ENCODE measurements at places on chromosomes 6 and 20. TPM values are rescaled to one million over a fixed set of nuclear protein-coding genes. Genes with fewer than 3 reads are reported as not detected.

GRCh38 chr20:38839563-38839962 lies 34.1 kb downstream of the PPP1R16B start:
- DNase-seq: no peak
- no peaks in the 10 kb centered on the region for H3K4me1 ChIP-seq

GRCh38 chr20:40860487-40860902 lies 168.1 kb upstream of the TOP1 start:
- H3K27me3 ChIP-seq: no peaks in the 10 kb centered on the region
- no peak for DNase-seq

GRCh38 chr20:17531665-17532025 lies 466 bp upstream of the BFSP1 start:
- no peaks in the 10 kb centered on the region for H3K27me3 ChIP-seq
- no peak for DNase-seq
- no peaks in the 10 kb centered on the region for H3K4me1 ChIP-seq
- peak overlapping the region; percentile 72 for H3K4me3 ChIP-seq
- peak overlapping the region; percentile 65 for H3K27ac ChIP-seq

GRCh38 chr20:13322621-13323020 lies 101.5 kb downstream of the ISM1 start:
- no peak overlapping the region for H3K27ac ChIP-seq
- H3K36me3 ChIP-seq: no peaks in the 10 kb centered on the region
- no peaks in the 10 kb centered on the region for H3K27me3 ChIP-seq
- no peak overlapping the region for H3K4me3 ChIP-seq

The WFDC5 gene
- total RNA-seq: not detected

DNA sequence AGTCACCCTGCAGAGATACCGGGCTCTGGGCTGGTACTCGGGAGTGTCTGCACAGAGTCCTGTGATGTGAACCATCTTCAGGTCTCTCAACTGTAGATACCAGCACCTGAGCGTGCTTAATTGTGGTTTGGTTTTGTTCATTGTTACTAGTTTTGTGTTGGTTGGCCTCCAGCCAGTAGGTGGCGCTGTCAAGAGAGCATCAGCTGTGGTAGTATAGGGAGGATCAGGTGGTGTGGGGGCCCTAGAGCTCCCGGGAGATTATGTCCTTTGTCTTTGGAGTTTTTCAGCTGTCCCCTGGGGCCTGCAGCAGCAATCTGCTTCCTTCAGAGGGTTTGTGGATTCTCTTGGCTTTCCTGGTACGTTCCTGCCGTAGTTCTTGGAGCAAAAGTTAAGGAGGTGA lies 67.9 kb downstream of the CDYL start:
- DNase-seq: no peak
- no peak overlapping the region for H3K27ac ChIP-seq
- no peak overlapping the region for H3K4me3 ChIP-seq
- H3K27me3 ChIP-seq: no peaks in the 10 kb centered on the region
- H3K36me3 ChIP-seq: no peaks in the 10 kb centered on the region

The GRM4 gene
- not detected for total RNA-seq

GRCh38 chr6:128168244-128168643 lies 267.4 kb upstream of the THEMIS start:
- H3K36me3 ChIP-seq: no peaks in the 10 kb centered on the region
- H3K4me3 ChIP-seq: no peak overlapping the region

- no peaks in the 10 kb centered on the region for H3K4me1 ChIP-seq
- H3K4me3 ChIP-seq: no peak overlapping the region
- H3K27me3 ChIP-seq: no peaks in the 10 kb centered on the region
- H3K36me3 ChIP-seq: no peaks in the 10 kb centered on the region
Observed at GRCh38 chr6:113774127-113774825, 82.9 kb upstream of the MARCKS start.

- no peak for DNase-seq
- no peak overlapping the region for H3K27ac ChIP-seq
- no peaks in the 10 kb centered on the region for H3K4me1 ChIP-seq
- H3K36me3 ChIP-seq: no peaks in the 10 kb centered on the region
Observed at GRCh38 chr20:33014336-33015113, 7.0 kb downstream of the BPIFB2 start.

GRCh38 chr6:87755708-87756671 lies 54.0 kb upstream of the AKIRIN2 start:
- H3K27ac ChIP-seq: no peak overlapping the region
- peaks cover 3% of the 10 kb centered on the region for H3K4me1 ChIP-seq
- no peaks in the 10 kb centered on the region for H3K36me3 ChIP-seq
- no peak overlapping the region for H3K4me3 ChIP-seq
- no peaks in the 10 kb centered on the region for H3K27me3 ChIP-seq

DNA sequence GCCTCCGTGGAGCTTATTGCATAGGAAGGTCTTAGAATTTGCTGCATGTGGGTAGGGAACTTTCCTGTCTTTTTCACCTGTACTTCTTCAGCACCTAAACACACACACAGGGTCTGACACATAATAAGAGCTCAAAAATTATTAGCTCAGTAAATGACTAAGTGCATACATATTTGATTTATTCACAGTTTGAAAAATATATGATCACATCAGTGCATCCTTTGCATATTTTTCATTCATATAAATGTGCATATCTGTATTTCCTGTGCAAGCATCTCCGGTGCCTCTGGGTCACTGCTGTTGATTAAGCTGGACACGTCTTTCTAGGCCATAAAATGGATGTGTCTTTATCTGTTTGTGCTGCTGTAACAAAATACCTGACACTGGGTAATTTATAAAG lies 234.7 kb downstream of the UST start:
- H3K36me3 ChIP-seq: no peaks in the 10 kb centered on the region
- H3K27me3 ChIP-seq: no peaks in the 10 kb centered on the region
- no peak for DNase-seq
- no peak overlapping the region for H3K4me3 ChIP-seq

- no peaks in the 10 kb centered on the region for H3K27me3 ChIP-seq
Observed at GRCh38 chr20:51551186-51551585, 8.7 kb upstream of the NFATC2 start.

DNA sequence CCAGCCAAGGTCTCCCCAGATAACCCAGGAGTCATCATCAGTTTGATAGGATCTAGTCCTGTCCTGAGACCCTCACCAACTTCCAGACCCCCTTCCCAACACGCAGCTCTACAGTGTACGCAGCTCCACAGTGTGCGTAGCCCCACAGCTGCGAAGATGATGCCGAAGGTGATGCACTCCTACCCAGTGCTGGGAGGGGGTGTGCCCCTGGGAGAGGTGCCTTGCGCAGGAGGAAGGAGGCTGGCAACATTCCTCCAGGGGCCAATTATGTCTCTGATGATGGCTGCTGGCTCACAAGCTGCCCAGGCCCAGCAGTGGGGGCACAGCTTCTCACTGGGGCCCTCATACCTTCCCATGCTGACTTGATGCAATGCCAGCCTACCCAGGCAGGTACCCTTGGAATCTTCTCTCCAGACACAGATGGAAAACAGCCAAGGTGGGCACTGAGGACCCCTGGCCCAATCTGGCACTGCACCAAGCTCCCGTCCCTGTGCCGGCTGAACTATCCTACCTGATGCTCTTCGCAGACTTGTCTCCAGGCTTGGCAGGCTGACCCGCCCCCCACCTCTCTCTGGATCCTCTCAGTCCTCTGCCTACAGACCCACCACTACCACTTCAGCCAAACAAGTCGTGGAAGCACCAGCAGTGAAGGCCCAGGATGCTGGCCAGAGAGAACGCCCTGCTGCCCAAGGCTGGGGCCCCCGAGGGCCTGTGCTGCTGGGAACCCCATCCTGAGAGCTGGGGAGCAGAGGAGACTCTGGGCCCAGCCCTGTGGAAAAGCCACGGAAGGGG lies 1.4 kb downstream of the ZNF512B start:
- peak overlapping the region; percentile 84 for H3K4me3 ChIP-seq
- DNase-seq: no peak
- peaks cover 12% of the 10 kb centered on the region for H3K36me3 ChIP-seq
- H3K27me3 ChIP-seq: no peaks in the 10 kb centered on the region

DNA sequence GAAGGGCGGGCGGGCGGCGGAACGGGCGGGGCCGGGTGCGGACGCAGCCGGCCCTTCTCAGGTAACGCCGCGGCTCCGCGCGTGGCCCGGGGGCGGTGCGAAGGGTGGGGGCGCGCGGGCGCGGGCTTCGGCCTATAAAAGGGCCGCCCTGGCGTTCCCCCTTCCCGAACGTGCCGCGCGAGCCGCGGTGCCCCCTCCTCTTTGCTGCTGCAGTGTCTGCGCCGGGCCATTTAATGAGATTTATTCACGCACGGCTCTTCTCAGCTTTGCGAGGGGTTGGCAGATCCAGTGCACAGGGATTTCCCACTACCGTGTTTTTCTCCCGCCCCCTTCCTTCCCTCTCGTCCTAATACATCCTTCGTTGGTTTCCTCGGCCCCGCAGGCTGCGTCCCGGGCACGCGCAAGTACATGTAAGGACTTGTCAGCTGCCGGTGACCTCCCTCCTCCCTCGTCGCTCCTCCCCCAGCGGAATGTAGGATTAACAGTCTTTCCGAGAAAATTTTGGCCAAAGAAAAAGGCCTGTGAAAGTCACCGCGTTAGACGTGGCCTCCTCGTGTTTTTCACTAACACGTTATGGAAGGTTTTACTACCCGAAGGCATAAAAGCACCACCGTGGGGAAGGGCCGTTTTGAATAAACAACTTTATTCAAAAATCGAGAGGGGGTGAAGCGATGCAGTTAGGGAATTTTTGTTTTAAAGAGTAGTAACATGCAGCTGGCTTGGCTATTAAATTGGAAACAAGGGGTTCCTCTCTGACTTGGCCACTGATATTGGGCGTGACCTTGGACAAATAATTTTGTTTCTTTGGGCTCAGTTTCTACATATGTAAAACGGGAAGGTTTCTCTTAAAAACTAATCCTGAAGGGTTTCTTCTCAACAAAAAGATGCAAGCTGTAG lies 966 bp upstream of the REV3L start:
- peak overlapping the region; percentile 98 for H3K4me3 ChIP-seq
- peak overlapping the region; percentile 99 for H3K27ac ChIP-seq
- H3K36me3 ChIP-seq: peaks cover 4% of the 10 kb centered on the region
- DNase-seq: peak; percentile 92
- no peaks in the 10 kb centered on the region for H3K4me1 ChIP-seq
- H3K27me3 ChIP-seq: no peaks in the 10 kb centered on the region

- DNase-seq: no peak
- peaks cover 2% of the 10 kb centered on the region for H3K36me3 ChIP-seq
- no peak overlapping the region for H3K4me3 ChIP-seq
- no peak overlapping the region for H3K27ac ChIP-seq
- H3K27me3 ChIP-seq: no peaks in the 10 kb centered on the region
- no peaks in the 10 kb centered on the region for H3K4me1 ChIP-seq
Observed at GRCh38 chr20:47689731-47690130, 95.5 kb downstream of the SULF2 start.

DNA sequence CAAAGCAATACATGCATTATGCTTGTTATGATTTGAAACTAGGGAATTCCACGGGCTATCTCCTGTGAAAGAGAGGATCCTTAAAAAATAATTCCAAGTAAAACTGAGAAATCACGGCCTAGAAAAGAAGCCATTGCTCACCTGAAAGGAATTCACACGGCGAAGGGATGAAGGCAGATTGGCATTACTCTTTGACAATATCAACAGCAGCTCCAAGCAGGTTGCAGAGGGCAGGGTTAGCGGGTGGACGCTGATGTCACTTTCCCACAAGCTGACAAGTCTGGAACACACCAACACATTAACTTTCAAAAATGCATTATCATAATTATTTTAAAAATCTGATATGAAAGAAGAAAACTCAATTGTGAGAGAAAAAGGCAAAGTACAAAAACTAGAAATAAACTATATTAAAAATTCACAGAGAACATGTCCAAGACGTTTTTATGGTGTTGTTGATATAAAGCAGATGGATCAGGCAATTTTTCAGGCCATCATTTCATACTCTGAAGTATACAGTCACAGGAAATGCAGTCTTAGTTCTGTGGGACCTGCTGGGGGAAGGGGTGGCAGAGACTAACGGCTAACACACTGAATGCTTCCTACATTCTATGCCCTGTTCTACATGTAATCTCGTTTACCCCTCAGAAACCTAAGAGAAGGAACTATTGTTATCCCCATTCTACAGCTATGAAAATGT lies 108.3 kb downstream of the UBE3D start:
- no peak overlapping the region for H3K4me3 ChIP-seq
- no peaks in the 10 kb centered on the region for H3K27me3 ChIP-seq
- no peak overlapping the region for H3K27ac ChIP-seq
- DNase-seq: no peak
- no peaks in the 10 kb centered on the region for H3K36me3 ChIP-seq
- no peaks in the 10 kb centered on the region for H3K4me1 ChIP-seq

DNA sequence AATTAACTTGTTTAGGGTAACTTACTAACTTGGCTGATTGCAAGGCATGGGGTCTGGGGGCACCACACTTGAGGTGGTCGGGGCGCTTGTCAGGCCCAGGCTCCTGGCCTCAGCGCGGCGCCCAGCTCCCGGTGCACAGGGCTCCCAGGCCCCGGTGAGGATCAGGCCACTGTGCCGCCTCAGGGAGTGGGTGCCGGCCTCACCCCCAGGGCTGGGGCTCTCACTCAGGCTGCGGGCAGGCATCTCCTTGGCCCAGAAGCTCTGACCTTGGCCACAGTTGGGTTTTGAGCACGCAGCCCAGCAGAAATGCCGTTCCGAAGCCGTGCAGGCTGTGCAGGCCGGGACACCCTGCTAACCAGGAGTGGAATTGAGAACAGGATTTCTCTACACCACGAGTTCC lies 37.8 kb upstream of the BHLHE23 start:
- no peaks in the 10 kb centered on the region for H3K27me3 ChIP-seq
- no peaks in the 10 kb centered on the region for H3K4me1 ChIP-seq
- DNase-seq: no peak

The KCNS1 gene
- not detected for total RNA-seq
